ENCODE measurements at places on chromosomes 1 and 21. TPM values are rescaled to one million over a fixed set of nuclear protein-coding genes. Genes with fewer than 3 reads are reported as not detected.

AMY1B gene
- not detected for total RNA-seq

LCE1E gene
- not detected for total RNA-seq

PDC gene
- total RNA-seq, result not detected

CHI3L1 gene
- total RNA-seq, result 0.69 TPM

DONSON gene
- 13.0 TPM for total RNA-seq

LCE3D gene
- not detected for total RNA-seq

BACE2 gene
- 99.5 TPM for total RNA-seq

EPHX1 gene
- 25.2 TPM for total RNA-seq

LHX8 gene
- total RNA-seq, result not detected

KRTAP19-7 gene
- not detected for total RNA-seq

CD1E gene
- not detected for total RNA-seq

IFI44 gene
- 19.6 TPM for total RNA-seq

S100A7A gene
- not detected for total RNA-seq

GRCh38 chr1:55640708-55641473 lies 425.7 kb upstream of the USP24 start:
- peak; percentile 58 for DNase-seq

GRCh38 chr21:27759091-27759659 lies 792.3 kb upstream of the ADAMTS5 start:
- DNase-seq, result no peak

GRCh38 chr1:229381234-229381633 lies 38.4 kb upstream of the CCSAP start:
- DNase-seq, result peak; percentile 34

- DNase-seq, result no peak
Measured at GRCh38 chr21:44426663-44427191, 28.6 kb upstream of the LRRC3 start.

- no peak for DNase-seq
Measured at GRCh38 chr1:237038211-237038610, 3.8 kb upstream of the RYR2 start.

DNA sequence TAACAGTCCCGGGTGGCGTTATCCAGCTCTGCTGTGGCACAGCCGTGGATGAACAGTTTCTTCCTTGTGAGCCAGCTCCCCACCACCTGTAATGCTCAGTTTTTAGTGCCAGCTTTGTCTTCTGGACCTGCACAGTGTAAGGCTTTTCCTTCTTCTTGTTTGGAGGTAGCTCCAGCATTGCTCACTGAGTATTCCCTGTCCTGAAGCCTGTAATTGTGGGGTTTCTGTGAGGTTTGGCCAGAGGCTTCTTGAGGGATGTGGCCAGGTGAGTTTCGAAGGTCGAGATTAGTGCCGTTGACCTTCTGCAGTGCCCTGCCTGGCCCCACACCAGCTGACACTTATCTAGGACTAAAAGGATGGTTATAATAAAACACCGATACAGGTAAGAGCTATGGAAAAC lies 75.0 kb downstream of the PBX1 start:
- DNase-seq, result no peak

- DNase-seq, result peak; percentile 45
Measured at GRCh38 chr1:67853704-67854103, 20.4 kb upstream of the GNG12 start.

DNA sequence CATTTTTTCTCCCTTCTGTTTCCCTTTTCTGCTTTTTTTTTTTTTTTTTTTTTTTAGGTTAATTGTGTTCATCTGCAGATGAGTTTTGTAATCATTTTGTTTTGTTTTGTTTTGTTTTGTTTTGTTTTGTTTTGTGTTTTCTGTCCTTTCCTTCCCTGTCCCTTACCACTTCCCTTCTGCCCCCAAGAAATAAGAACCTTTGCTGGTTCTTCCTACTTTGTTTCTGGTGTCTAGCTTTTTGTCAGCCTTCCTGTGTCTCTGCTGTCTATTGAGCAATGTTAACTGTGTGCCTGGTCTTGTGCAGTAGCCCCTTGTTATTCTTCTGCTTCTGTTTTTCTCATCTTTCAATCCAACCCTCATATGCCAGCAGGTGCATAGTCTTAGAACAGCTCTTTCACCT lies 46.0 kb downstream of the MPZL1 start:
- no peak for DNase-seq

DNA sequence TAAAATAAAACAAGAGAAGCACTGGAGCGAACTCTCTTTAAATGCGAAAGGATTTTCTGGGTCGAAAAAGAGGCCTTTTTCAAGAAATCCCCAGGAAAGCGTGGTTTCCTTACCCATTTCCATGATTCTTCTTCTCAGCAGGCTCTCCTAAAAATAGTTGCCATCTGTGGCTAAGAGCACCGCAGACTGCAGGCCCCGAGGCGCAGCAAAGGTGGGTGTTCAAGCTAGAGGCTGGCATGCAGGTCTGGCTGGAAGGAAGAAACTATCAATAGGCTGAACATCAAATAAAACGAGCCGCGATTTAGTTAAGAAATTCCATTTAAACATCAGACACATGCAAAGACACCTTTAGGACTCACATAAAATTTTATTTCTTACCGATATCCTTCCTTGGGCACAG lies 135.1 kb downstream of the ADAMTS1 start:
- no peak for DNase-seq

DNA sequence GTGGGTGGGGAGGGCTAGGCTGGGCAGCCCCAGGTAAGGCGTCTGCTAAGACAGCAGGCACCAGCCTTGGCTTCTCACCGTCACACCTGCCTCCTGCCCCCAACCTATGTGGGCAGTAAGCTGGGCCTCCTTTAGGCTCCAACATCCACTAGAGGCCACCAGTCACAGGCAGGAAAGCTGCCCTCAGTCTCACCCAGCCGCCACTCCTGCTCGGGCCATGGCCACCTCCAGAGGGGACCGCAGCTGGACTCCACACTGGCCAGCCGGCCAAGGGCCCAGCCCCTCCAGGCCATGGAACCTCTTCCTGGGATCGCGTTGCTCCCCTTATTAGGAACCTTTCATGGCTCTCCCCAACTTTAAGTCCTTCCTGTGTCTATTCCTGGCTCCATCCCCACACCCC lies 74.5 kb downstream of the MRPL37 start:
- DNase-seq, result no peak

DNA sequence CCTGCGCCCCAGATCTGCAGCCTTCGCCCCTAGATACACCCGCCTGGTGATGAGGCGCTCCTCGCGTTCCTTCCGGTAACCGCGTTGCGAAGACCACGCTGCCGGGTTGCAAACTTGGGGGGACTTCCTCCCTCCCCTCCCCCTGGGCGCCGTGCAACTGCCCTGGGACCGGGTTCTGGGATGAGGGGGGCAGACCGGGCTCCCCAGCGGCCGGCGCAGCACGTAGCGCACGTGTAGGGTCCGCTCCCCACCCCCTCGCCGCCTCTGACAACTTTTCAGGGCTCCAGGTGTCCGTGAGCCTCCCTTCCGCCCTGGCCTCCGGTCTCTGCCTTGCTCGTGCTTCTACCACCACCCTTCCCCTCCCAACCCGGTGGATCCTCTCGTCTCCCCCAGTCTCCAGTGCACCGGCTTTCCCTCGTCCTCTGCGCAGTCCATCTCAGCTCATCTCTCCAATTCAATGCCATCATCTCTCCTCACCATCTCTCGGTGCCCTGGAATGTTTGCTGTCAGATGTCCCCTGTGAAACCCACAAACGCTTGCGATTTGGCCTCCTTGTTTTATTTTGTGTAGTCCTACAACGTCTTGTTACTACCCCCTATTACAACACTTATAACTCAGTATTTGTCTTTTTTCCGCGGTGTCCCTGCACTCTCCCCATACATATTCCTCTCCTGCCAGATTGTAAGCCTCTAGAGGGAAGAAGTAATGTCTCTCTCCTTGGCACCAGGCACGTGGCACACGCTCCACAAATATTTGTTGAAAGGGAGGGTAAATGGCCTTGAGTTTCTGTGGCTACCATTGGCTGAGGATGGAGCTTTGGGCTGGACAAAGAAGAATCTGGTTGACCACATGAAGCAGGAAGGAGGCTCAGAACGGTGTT lies 782 bp downstream of the PCAT6 start:
- DNase-seq, result no peak

GRCh38 chr1:33626801-33627200 lies 154.4 kb downstream of the ZSCAN20 start:
- no peak for DNase-seq

DNA sequence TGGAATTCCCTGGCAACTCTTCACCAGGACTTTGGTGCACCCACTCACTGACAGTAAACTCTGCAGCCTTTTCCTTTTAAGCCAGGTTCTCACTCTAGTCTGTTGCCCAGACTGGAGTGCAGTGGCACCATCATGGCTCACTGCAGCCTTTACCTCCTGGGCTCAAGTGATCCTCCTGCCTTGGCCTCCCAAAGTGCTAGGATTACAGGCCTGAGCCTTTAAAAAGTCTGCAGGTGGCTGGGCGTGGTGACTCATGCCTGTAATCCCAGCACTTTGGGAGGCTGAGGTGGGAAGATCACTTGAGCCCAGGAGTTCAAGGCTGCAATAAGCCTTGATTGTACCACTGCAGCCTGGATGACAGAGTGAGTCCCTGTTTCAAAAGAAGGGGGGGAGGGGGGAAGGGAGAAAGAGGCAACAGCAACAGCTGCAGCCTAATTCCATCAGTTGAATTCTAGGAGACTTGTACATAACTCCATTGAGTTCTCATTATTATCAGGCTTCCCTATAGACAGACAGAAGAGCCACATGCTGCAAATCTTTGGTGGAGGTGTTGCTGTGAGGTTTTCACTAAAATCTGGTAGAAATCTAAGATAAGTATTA lies 8.1 kb upstream of the HNRNPR start:
- no peak for DNase-seq

- DNase-seq, result no peak
Measured at GRCh38 chr1:229347528-229347927, 4.7 kb upstream of the CCSAP start.

DNA sequence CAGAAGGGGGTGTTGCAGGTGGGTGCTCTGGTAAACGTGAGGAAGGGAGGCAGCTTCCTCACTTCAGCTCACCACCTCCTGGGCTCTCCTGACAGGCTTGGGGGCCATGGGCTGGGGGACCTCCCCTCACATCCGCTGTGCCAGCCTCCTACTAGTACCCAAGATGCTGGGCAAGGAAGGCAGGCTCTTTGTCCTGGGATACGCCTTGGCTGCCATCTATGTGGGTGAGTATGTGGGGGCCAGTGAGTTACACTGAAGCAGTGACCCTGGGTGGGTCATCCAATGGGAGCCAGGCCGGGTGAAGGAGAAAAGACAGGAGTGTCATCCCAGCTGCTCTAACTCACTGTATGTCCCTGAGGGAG lies 5.7 kb downstream of the DCST1 start:
- DNase-seq, result no peak

DNA sequence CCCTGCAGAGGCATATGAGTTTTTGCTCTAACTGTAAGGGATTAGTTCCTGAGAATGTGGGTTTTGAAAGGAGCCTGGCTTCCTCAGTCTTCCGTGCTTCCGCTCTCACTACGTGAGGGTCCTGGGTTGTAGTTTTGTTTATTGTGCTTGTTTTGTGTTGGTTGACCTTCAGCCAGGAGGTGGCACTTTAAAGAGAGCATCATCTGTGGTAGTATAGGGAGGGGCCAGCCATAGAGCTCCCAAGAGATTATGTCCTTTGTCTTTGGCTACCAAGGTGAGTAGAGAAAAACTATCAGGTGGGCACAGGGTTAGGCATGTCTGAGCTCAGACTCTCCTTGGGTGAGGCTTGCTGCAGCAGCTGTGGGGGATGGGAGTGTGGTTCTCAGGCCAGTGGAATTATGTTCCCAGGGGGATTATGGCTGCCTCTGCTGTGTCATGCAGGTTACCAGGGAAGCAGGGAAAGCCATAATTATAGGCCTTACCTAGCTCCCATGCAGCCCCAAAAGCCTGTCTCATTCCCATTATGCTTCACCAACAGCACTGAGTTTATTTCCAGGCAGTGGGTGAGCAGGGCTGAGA lies 23.5 kb downstream of the CYP4B1 start:
- no peak for DNase-seq

- DNase-seq, result no peak
Measured at GRCh38 chr1:114755006-114755931, 2.5 kb downstream of the CSDE1 start.

GRCh38 chr1:169345511-169345910 lies 22.1 kb downstream of the NME7 start:
- no peak for DNase-seq

DNA sequence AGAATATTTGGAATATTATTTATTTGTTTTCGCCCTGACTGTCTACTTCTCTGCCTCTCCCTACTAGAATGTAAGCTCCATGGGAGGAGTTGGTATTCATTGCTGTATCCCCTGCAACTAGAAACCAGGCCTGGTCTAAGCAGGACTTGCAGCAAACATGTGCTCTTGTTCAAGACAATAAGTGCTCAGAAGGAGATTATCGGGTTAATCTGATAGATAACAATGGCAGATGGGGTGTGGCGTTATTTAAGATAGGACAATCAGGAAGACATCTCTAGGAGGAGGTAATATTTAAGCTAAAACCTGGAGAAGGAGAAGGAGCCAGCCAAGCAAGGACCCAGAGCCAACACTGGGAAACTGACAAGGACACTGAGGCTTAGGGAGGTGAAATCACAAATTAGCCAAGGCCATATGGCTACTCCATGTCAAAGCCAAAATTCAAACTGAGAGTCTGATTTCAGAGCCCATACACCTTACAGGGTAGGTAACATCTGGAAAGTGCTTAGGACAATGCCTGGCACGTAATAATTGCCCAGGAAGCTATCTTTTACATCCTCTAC lies 41.5 kb downstream of the STYXL2 start:
- DNase-seq, result no peak

DNA sequence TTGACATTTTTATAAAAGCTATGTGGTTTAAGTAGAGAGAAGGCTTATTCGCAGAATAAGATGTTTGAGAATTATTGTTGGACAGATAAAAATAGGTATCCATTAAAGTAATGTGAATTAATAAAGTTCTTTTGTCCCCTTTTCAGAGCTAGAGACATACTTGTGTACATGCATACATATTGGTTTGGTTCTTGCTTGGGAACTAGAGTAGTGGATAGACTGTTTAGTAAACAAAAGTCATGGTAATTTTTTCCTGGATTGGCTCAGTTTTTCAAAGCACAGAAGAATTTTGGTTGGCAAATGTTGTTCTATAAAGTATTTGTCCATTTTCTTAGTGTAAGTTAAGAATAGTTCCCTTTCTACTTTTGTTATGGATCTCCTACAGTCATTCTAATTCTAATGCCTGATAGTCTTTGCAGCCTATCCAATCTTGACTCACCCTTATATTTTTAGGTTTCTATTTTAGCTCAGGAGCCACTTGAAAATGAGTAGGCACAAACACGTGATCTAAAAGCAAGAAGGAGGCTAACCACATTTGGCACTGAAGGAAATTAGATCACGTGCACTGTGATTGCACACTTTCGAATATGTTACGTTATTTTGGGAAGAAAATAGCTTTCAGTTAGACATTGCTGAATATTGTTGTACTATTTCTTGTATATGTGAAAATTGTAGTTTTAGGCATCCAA lies 47.0 kb downstream of the RABGAP1L start:
- DNase-seq, result no peak

GRCh38 chr1:117534995-117535467 lies 70.8 kb upstream of the TENT5C start:
- DNase-seq, result peak; percentile 46

- DNase-seq, result no peak
Measured at GRCh38 chr1:112250892-112251291, 145.1 kb upstream of the CTTNBP2NL start.
